ENCODE measurements at places on chromosomes 3 and 15.
A peak's percentile ranks its signal among the peaks of the same experiment; 100 is the strongest.

DNA sequence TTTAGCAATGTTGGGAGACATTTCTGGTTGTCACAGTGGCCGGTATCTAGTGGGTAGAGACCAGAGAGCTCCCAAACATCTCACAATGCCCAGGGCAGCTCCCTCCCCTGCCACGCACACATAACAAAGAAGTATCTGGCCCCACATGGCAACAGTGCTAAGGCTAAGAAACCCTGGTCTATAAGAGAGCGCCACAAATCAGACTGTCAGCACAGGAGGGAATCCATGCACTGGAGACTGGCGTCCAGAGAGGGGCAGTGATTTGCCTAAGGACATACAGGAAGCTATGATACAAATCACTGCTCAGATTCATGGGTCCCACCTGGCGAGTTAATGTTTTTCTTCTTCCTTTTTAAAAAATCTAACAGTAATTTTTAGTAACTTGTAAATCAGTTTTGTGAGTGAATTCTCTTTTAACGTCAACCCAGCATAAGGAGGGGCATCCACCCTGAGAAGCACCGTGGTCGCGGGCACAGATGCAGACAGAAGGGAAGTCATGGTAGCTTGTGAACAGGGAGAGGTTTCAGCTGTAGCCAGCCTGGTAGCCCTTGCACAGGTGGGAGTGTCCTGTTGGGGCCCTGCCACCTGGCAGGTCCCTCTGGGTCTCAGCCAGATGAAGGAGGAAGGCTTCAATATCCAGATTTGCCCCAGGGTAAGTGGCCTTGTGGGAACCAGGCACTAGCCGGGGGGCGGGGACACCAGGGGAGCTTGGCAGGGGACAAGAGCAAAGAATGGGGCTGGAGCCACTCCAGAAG lies 8.7 kb downstream of the ISG20 start:
- DNase-seq, result no peak

- no peak for DNase-seq
These were observed 3.7 kb downstream of the PDIA5 start for GRCh38 chr3:123070510-123070909.

GRCh38 chr3:57046101-57046765 lies 14.2 kb upstream of the SPATA12 start:
- DNase-seq, result no peak

- DNase-seq, result no peak
These were observed 38.3 kb downstream of the RAB8B start for GRCh38 chr15:63227689-63228088.

GRCh38 chr15:80317389-80318182 lies 65.6 kb upstream of the CTXND1 start:
- peak; percentile 9 for DNase-seq

- no peak for DNase-seq
These were observed 38.2 kb downstream of the OSTN start for GRCh38 chr3:191237047-191237882.

DNA sequence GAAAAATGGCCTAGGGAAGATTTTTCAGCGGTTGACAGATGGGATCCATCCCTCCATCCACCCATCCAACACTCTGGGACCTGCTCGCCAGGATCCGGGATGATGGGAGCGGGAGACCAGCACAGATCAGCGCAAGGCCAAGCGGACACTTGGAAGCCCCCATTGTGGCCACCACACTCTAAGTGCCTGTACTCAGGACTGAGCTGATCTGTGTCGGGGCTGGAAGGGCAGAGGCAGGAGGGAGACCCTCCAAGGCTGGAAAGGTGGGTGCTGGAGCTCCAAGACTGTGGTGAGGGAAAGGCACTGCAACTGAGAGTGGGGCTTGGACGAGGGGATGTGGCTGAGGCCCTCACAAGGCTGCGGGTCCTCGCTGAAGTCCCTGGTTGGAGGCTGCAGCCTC lies 91.8 kb upstream of the TRPM1 start:
- DNase-seq, result no peak

- no peak for DNase-seq
These were observed 97.7 kb downstream of the RPL39L start for GRCh38 chr3:187041362-187042307.

DNA sequence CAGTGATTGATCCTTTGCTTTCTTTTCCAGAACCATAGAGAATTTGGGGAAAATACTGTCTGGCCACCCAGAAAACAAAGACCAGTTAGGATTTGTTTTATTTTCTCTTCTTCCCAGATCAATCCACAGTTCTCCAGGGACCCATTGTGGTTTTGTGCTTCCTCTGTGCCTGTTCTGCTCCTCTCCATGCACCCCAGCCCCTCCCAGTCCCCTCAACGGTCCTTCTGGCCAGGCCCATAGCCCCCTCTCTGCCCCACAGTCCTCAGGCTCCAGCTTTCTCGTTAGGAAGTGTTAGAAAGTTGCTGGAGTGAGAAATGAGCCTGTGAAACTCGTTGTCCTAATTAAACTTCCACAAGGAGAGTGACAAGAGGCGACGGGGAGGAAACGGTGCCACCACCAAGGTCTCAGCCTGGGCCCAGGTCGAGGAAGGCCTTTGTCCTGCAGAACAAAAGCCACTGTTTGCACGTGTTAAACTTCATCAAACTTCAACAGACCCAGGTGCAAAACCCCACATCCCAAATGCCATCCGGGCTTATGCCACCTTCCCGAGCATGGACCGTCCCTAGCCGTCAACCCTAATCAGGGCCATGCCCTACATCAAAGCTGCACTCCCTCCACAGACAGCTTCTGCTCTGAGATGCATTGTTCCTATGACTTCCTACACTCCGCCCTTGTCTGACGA lies 18.7 kb upstream of the ALDH1A3 start:
- no peak for DNase-seq

DNA sequence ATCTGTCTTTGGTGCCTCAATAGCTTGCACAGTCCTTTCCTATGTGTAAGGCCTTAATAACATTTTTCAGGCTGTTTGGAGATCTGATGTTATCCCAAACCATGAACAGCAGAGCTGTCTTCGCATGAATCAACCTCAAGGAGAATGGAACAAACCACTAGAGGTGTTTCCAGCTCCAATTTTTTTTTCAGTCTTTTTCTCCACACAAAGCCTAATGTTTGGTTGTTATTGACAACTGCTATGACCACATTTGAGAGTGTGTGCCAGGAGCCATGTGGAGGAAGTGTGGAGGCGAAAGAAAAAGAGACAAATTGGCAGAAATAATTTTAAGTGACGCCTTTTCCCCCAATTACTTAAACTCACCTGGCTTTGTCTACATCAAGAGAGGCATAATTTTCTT lies 38.7 kb downstream of the RTP4 start:
- DNase-seq, result no peak

All from putamen (tissue), 1 donor.